ENCODE measurements at places on chromosomes 6 and 20. TPM values are rescaled to one million over a fixed set of nuclear protein-coding genes. Genes with fewer than 3 reads are reported as not detected.

Gene RAET1E
- total RNA-seq, result not detected

Gene XKR7
- total RNA-seq, result not detected

Gene SLC25A27
- 0.78 TPM for total RNA-seq

Gene TMEM74B
- total RNA-seq, result 0.63 TPM

Gene HDDC2
- 92.3 TPM for total RNA-seq

Gene GATA5
- not detected for total RNA-seq

Gene FBXL4
- 13.8 TPM for total RNA-seq

Gene R3HDML
- not detected for total RNA-seq

Gene LPIN3
- 0.77 TPM for total RNA-seq

Gene MAP3K7
- total RNA-seq, result 28.7 TPM

Gene ACOT13
- 35.9 TPM for total RNA-seq

Gene ARHGAP40
- total RNA-seq, result not detected

Gene PRPF6
- total RNA-seq, result 63.1 TPM

Gene TFAP2C
- not detected for total RNA-seq

Gene HLA-DPA1
- 19.3 TPM for total RNA-seq

Gene RFX6
- not detected for total RNA-seq

Gene PTK6
- 0.78 TPM for total RNA-seq

Gene SDCBP2
- total RNA-seq, result 5.9 TPM

Gene BMP2
- not detected for total RNA-seq

Gene COX4I2
- not detected for total RNA-seq

Gene SCRT2
- total RNA-seq, result not detected

Gene MYCT1
- total RNA-seq, result not detected

Gene BPHL
- 10.1 TPM for total RNA-seq

Gene LGSN
- total RNA-seq, result 0.05 TPM

Gene TTK
- total RNA-seq, result 37.2 TPM

Gene BHLHE23
- not detected for total RNA-seq

Gene MAVS
- 24.2 TPM for total RNA-seq

Gene SAMD5
- 0.02 TPM for total RNA-seq

Data from activated CD4-positive, alpha-beta memory T cell treated with anti-CD3 and anti-CD28 coated beads for 36 hours (primary cell).